ENCODE measurements at places on chromosomes 7 and 10.

GRCh38 chr7:158362001-158362400 lies 225.6 kb downstream of the PTPRN2 start:
- no peak for DNase-seq

GRCh38 chr7:97016381-97017191 lies 8.0 kb downstream of the DLX5 start:
- no peak for DNase-seq

GRCh38 chr10:24465891-24466818 lies 257.2 kb downstream of the KIAA1217 start:
- DNase-seq, result no peak

DNA sequence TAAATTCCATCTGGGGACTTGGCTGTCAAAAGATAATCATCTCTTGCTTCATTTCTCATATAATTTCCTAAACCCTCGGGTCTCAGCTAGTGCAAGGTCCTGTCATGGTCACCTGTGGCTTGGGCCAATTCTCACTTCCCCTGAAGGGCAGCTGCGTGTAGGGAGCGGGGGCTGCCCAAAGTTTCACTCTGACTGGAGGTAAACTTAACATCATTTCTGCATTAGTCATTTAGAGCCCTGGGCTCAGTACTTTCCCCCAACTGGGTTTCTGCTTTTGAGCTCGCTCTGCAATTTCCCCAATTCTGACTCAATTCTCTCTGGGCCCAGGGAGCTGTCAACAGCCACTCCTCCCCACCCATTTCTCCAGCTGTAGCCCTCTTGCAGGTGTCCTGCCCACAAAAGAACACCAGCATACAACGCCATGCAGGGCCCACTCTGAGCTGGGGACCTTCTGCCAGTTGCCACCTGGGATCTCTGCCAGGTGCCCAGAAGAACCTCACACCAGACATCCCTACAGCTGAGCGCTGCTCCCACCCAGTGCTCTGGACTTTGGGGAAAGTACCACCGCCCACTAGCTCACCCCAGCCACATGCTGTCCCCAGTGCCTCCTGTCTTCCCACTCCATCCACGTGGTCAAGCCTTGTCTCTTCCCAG lies 37.9 kb downstream of the VOPP1 start:
- peak; percentile 91 for DNase-seq

DNA sequence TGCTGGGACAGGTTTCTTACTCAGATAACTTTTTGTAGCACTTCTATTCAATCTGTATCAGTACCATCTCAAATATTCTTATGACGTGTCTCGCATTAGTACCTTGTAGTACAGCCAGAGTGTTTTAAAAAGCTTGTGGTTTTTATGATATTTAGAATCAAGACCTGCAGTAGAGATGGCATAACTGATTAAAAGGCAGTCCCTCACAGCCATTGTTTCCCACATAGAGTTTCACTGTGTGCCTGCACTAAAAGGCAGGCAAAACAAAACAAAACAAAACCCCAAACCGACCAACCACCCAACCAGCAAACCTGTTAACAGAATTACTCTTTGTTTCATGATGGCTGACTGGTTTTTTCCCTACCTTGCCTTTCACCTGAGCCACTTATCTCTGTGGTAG lies 221.3 kb upstream of the DGKB start:
- DNase-seq, result no peak

DNA sequence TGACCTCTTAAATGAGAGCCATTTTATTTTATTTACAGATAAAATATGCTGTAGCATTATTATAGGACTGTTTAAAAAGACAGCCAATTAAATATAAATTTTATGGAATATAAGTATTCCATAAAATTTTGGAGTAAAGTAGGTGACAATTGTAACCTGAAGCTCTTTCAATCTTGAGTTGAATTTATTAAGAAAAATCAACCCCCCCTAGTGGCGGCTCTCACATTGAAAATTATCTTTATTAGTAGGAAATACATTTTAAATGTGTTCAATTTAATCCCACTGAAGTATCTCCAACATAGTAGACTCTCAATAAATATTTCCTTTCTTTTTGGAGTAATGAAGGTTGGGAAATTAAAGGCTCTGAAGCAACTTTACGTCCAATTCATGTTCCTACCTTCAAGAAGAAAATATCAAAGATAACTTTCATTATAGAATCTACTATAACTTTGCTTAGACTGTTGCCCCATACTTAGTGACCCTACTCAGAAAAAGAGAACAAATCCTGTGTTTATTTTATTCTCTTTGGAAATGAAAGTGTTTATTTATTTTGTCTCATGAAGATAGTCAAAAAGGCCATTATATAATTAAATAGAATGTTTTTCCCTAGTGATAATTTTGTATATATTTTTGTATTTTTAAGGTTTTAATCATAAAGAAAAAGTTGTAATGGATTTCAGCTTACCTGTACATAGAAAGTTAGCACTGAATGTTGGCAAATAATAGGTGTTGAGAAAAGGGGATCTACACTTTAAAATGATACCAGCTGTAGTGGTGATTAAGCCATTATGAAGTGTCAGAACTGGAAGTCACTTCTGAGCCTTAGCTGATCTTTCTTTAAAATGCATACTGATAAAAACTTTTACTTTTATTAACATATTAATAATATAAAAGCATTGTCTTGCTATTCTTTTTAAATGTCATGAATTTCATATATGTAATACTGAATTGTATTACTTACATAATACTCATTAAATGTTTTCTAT lies 3.3 kb downstream of the AHR start:
- peak; percentile 40 for DNase-seq

DNA sequence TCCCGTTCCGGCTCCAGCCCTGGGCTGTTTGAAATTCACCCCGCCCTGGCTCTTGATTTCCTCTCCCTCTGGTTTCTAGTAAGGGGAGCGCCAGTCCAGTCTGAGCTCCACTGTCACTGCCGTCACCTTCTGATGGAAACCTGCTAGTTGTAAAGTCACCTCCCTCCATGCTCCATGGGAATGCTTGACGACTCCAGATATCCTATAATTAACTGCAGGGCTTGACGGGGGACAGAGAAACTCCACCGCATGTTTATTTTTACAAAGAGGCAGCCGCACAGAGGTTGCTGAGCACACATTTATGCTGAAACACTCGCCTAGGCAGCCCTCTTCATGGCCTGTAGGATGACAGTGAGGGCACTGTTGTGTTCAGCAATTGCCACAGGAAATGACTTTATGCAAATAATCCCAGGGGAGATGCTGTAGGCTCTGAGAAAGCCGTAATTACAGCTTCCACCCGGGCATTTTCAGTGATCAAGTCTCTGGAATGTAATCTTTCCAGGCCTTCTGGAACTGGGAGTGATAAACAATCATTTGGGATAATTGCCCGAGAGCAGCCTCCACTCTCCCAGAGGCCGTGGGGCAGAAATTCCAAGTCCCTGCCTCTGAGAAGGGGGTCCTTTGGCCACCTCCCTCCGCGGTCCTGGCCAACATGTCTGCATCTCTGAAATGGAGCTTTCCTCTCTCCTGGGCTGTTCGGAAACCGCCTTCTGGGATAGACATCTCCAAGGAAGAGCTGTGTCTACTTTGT lies 300.5 kb downstream of the KLF6 start:
- peak; percentile 18 for DNase-seq

- DNase-seq, result no peak
These were observed 140.6 kb downstream of the TMEM168 start for GRCh38 chr7:112649560-112649959.

- DNase-seq, result no peak
These were observed 292.4 kb downstream of the PHF14 start for GRCh38 chr7:11266101-11266500.

DNA sequence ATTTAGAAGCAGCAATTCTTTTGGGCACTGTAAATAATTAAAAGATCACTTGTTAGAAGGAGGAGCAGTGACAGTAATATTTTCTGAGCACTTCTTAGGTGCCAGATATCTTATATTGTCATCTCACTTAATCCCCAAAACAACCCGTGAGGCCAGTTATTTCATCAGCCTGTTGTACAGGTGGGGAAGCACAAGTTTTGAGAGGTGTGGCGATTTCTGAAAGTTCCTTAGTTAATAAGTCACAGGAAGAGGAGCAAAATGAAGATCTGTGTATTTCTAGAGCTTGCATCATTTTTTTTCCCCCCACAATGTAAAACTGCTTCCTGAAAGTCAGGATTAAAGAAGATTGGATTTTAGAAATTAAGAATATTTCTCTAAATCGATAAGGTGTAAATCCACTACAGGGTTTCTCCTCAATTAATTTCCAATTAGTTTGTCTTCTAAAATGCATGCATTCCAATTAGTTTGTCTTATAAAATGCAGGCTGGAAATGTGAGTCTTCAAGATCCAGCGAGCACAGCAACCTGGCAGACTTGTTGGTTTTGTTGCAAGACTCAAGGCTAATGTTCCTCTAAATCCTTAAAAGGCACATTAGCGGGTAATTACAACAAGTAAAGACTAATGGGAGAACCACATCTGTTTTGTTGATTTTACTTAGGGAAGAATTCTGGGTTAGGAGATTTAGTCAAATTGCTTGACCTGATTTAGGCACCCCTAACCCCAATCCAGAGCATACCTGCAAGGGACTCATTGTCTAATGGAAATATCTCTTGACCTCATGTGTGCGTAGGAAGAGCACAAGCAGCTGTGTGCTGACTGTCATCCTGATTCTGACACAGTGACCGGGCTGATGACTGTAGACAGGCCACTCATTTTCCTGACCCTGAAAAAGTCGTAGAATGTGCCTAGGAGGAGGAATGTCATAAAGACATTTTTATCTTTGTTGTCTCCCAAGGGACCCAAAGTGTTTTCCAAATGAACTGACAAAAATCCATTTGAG lies 272.0 kb downstream of the BAMBI start:
- peak; percentile 16 for DNase-seq

- DNase-seq, result peak; percentile 37
These were observed 22.3 kb downstream of the AMZ1 start for GRCh38 chr7:2710286-2710655.

- no peak for DNase-seq
These were observed 34.8 kb upstream of the FGFR2 start for GRCh38 chr10:121633056-121633455.

DNA sequence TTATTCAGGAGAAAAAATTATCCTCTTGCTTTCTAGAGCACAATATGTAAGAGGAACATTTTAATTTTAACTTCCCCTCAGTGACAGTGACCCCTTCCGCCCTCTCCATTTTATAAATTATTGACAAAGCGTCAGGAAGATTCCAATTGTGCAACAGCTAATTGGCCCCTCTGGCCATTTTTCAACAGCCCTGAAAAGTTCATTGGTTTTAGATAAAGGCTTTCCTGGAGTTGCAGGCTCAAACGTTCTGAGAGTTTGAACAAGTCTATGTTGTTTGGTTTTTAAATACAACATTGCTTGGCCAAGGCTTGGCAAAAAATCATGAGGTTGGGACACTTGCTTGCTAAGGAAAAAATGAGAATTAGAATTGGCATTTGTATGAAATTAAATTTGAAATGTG lies 422.2 kb upstream of the ANKRD30A start:
- no peak for DNase-seq

- DNase-seq, result no peak
These were observed 580.5 kb downstream of the AUTS2 start for GRCh38 chr7:70178787-70179186.

GRCh38 chr7:34848670-34849069 lies 188.6 kb downstream of the DPY19L1 start:
- DNase-seq, result no peak

GRCh38 chr10:57468894-57469432 lies 798.7 kb downstream of the IPMK start:
- DNase-seq, result no peak

GRCh38 chr10:18043148-18044006 lies 91.7 kb downstream of the SLC39A12 start:
- no peak for DNase-seq

- DNase-seq, result no peak
These were observed 174.8 kb downstream of the RTKN2 start for GRCh38 chr10:62093863-62094291.

GRCh38 chr7:45064047-45064725 lies 24.6 kb downstream of the NACAD start:
- no peak for DNase-seq

GRCh38 chr10:79082631-79083596 lies 14.1 kb downstream of the ZMIZ1 start:
- DNase-seq, result no peak

DNA sequence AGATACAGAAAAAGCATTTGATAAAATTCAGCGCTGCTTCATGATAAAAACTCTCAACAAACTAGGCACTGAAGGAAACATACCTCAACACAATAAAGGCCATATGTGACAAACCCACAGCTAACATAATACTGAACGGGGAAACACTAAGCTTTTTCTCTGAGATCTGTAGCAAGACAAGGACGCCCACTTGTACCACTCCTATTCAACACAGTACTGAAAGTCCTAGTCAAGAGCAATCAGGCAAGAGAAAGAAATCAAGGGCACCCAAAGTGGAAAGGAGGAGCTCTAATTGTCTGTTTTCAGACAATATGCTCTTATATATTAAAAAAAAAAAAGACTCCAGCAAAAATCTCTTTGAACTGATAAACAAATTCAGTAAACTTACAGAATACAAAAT lies 13.3 kb downstream of the DIP2C start:
- no peak for DNase-seq

- no peak for DNase-seq
These were observed 186.0 kb downstream of the SEMA3D start for GRCh38 chr7:85000735-85001350.

- peak; percentile 76 for DNase-seq
These were observed 176.6 kb downstream of the PARD3 start for GRCh38 chr10:34638406-34639054.

All from DND-41 (cell line).